CD4-positive, alpha-beta T cell (primary cell): ENCODE measurements at places on chromosomes 16 and 17.

- H3K27ac ChIP-seq: no peak overlapping the region
- no peak for DNase-seq
- no peaks in the 10 kb centered on the region for H3K36me3 ChIP-seq
Measured at GRCh38 chr17:73360961-73361761, 49.4 kb upstream of the CDC42EP4 start.

DNA sequence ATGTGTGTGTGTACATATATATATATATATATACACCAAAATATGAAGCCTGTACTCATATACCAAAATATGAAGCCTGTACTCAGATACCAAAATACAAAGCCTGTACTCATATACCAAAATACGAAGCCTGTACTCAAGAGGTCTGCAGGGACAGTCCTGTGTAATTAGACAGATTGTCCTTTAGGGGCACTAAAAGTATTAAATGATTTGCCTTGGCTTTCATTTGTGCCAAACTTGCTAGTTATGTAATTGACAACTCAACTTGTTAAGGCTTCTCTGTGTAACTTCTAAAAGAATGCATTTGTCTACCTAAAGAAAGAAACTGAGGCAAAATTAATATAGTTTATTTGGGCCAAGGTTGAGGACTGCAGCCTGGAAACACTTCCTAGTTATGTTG is 30.8 kb upstream of the DHX40 start:
- no peak overlapping the region for H3K27ac ChIP-seq
- H3K36me3 ChIP-seq: no peaks in the 10 kb centered on the region
- H3K4me3 ChIP-seq: no peak overlapping the region
- no peak for DNase-seq
- no peaks in the 10 kb centered on the region for H3K4me1 ChIP-seq

GRCh38 chr16:56478281-56479049 is 27.1 kb downstream of the OGFOD1 start:
- DNase-seq: no peak
- no peaks in the 10 kb centered on the region for H3K4me1 ChIP-seq
- peaks cover 80% of the 10 kb centered on the region for H3K36me3 ChIP-seq
- no peak overlapping the region for H3K4me3 ChIP-seq
- no peaks in the 10 kb centered on the region for H3K27me3 ChIP-seq

DNA sequence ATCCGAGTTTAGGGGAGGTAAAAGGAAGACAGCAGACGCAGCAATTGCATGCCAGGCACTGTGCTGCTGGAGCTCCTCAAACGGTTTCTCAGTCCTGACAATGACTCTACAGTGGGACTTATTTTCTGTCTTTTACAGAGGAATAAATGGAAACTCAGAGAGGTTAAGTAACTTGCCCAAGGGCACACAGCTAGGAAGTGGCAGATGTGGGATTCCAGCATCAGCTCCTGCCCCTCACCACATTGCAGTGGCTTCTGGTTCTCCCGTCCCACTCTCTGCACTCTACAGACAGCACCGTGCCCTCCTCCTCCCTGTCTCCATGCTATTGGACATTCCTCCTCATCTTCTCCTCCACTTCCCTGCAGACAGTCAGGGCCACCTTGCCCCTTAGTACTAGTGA is 74.2 kb upstream of the KSR1 start:
- H3K27ac ChIP-seq: no peak overlapping the region
- no peaks in the 10 kb centered on the region for H3K27me3 ChIP-seq
- H3K4me3 ChIP-seq: no peak overlapping the region
- no peaks in the 10 kb centered on the region for H3K36me3 ChIP-seq
- H3K4me1 ChIP-seq: peaks cover 5% of the 10 kb centered on the region

DNA sequence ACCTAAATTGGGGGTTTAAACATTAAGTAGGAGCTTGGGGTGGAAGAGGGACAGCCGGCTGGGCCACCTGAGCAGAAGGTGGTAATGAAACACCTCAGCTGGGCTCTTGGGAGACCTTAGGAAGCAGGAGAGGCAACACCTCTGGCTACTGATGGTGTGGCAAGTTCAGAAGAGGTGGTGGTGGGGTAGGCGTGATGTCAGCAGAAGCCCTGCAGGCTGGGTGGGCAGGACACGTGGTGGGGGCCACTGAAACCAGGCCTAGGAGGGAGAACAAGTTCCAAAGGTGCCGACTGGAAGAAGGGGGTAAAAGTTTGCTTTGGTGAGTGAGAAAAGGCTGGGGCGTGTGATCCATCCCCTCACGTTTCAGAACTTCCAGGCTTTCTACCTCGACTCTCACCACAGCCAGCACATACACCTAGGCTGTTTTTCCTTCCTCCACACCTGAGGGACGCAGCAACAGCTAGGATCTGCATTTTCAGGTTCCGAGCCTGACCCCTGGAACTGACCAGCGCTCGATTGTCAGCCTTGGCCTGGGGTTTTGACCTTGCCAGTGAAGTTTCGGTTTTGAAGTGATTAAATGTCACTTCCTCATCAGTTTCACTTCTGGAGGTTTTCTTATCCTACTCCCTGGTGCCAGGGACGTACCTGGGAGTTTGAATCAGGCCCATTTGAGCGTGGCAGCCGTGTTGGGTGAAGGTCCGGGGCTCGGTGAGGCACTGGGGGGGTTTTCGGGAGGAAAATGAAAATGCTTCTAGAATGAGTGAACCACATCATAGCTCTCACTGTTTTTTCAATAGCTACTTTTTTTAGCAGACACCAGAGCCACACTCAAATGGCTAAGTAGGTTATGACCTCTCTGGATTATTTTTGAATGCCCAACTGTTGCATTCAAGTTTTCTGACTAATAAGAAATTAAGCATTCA is 10.0 kb downstream of the SNN start:
- H3K27ac ChIP-seq: no peak overlapping the region
- H3K27me3 ChIP-seq: no peaks in the 10 kb centered on the region
- H3K4me3 ChIP-seq: no peak overlapping the region
- DNase-seq: no peak
- H3K36me3 ChIP-seq: peaks cover 59% of the 10 kb centered on the region

GRCh38 chr16:59021751-59022150 is 287.6 kb upstream of the GOT2 start:
- no peak for DNase-seq
- no peaks in the 10 kb centered on the region for H3K4me1 ChIP-seq
- H3K27me3 ChIP-seq: no peaks in the 10 kb centered on the region
- H3K36me3 ChIP-seq: no peaks in the 10 kb centered on the region

DNA sequence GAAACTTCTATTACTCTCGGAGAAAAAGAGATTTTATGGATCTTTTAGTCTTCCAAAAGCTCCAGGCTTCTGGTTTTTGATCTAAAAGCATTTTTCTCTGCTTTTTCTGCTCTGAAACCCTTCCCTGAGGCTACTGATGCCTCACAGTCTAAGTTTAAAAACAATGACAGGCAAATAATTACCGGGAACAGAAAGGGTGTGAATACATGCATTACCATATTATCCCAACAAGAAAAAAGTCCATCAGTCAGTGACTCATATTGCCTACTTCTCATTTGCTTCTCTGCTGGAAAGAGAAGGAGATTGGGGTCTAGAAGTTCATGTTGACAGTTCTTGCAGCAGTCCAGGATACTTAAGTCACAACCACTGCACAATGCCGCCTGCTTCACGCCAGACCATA is 482.9 kb upstream of the C16orf82 start:
- no peaks in the 10 kb centered on the region for H3K4me1 ChIP-seq
- H3K27me3 ChIP-seq: no peaks in the 10 kb centered on the region
- no peak overlapping the region for H3K27ac ChIP-seq
